ENCODE measurements at places on chromosomes 7 and 10. TPM values are rescaled to one million over a fixed set of nuclear protein-coding genes. Genes with fewer than 3 reads are reported as not detected.
A peak's percentile ranks its signal among the peaks of the same experiment; 100 is the strongest.

LRRC17 gene
- 8.2 TPM for total RNA-seq

HABP2 gene
- total RNA-seq = 0.29 TPM

GRCh38 chr10:69829775-69830174 lies 28.1 kb downstream of the COL13A1 start:
- no peaks in the 10 kb centered on the region for H3K27me3 ChIP-seq
- no peaks in the 10 kb centered on the region for H3K4me1 ChIP-seq
- H3K27ac ChIP-seq = no peak overlapping the region
- H3K4me3 ChIP-seq = no peak overlapping the region
- no peaks in the 10 kb centered on the region for H3K36me3 ChIP-seq

KRIT1 gene
- 74.6 TPM for total RNA-seq

- no peaks in the 10 kb centered on the region for H3K36me3 ChIP-seq
- peak overlapping the region; percentile 58 for H3K27ac ChIP-seq
- DNase-seq = no peak
- H3K4me3 ChIP-seq = no peak overlapping the region
- H3K27me3 ChIP-seq = no peaks in the 10 kb centered on the region
Measured at GRCh38 chr7:25405736-25406135, 177.4 kb upstream of the NPVF start.

KEL gene
- total RNA-seq = 2.2 TPM

RHOBTB1 gene
- total RNA-seq = 13.4 TPM

C10orf143 gene
- 2.1 TPM for total RNA-seq

DNA sequence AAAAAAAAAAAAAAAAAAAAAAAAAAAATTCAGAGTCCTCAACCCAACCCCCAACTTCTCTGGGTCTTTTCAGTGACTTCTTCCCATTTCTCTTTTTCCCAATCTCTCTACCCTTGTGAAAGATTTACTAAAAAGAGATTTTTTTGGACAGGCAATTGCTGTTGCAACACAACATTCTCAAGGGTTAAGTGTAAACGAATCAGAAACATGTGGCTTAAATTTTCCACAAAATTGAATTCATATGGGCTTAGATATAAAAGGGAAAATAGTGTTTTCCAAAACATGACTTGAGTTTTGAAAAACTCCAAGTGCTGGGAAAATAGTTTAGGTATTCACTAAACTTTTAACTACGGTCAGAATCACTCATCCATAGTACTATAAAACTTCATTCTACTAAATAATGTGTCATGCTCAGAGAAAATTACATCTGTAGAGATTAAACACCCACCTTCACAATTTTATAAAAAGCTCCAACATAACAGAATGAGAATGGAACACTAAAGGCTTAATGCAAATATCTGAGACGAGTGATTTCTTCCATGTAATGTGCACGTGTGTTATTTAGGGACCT lies 643.1 kb downstream of the PARD3 start:
- H3K4me3 ChIP-seq = no peak overlapping the region
- H3K36me3 ChIP-seq = no peaks in the 10 kb centered on the region
- DNase-seq = no peak
- H3K27me3 ChIP-seq = no peaks in the 10 kb centered on the region
- no peaks in the 10 kb centered on the region for H3K4me1 ChIP-seq
- H3K27ac ChIP-seq = no peak overlapping the region

CABCOCO1 gene
- total RNA-seq = 0.16 TPM

DNA sequence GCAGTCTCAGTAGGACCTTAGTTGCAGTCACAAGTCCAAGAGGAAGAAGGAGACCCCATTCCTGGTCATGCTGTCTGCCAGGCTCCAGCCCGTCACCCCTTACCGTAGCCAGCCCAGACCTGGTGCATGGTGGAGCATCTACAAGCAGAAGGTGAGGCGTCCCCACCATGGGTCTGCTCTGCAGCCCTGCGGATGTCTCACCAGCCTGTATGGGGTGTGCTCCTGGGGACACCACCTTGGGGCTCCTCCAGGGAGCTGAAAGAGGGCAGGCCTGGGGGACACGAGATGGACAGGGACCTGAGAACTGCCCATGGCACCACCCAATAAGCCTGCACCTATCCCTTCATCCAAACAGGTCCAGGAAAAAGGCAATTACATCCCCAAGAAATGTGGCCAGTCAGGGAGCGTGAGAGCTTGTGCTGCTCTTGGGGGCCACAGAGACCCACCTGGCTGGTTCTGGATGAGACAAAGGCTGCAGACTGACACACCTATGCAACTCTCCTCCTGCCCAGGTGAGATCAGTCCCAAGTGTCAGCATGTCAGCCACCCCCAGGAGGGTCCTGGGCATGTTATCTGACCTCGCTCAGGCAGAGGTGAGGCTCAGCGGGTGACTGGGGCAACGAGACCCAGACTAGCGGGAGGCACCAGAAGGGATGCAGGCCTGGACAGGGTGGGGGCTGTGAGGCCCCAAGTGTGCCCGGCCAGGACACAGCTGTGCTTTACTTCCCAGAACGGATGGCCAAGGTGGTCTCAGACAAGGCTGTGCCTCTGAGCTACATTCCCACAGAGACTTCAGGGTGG lies 84.5 kb upstream of the RET start:
- no peaks in the 10 kb centered on the region for H3K27me3 ChIP-seq
- no peaks in the 10 kb centered on the region for H3K4me1 ChIP-seq
- no peak for DNase-seq
- H3K36me3 ChIP-seq = no peaks in the 10 kb centered on the region
- no peak overlapping the region for H3K27ac ChIP-seq

GRCh38 chr10:97159646-97160305 lies 26.0 kb downstream of the SLIT1 start:
- H3K4me3 ChIP-seq = no peak overlapping the region
- no peaks in the 10 kb centered on the region for H3K36me3 ChIP-seq
- H3K4me1 ChIP-seq = no peaks in the 10 kb centered on the region
- no peak for DNase-seq

- H3K27ac ChIP-seq = no peak overlapping the region
- DNase-seq = no peak
- H3K36me3 ChIP-seq = no peaks in the 10 kb centered on the region
- no peak overlapping the region for H3K4me3 ChIP-seq
- no peaks in the 10 kb centered on the region for H3K27me3 ChIP-seq
Measured at GRCh38 chr10:52027055-52027705, 286.9 kb upstream of the DKK1 start.
